ENCODE measurements at places on chromosomes 7 and 10. TPM values are rescaled to one million over a fixed set of nuclear protein-coding genes. Genes with fewer than 3 reads are reported as not detected.

DNA sequence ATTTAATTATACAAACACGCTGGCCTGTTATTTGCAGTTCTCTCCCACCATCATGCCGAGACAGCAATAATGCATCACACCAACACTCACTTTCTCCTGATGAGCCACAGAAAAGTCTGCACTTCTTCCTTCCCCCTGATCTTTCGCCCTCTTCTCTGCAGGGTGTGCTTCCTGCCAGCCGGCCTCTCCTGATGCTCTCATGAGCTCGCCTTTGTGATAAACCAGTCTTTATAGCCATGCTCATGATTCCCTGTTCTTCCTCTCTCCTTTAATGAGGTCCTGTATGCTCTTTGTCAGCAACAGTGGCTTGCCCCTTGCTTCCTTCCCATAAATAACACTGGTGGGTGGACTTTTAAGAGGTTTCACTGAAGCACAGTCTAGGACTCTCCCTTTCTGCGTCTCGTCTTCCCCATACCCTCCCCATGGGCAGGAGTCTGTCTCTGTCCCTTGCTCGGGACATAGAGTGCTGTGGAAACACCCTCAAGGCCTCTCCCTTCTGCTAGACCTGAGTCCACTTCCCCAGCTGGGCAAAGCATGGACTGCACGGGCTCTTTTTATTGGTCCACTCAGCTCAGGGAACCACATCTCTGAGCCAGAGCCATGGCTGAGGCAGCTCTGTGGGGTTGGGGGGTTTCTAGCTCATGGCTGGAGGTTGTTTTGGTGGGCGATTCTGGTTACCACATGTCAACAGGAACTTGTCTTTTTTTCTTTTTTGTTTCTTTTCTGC lies 133.9 kb downstream of the C10orf105 start:
- DNase-seq, result no peak

Gene ZNF138
- total RNA-seq, result 38.1 TPM

- no peak for DNase-seq
Measured at GRCh38 chr7:34091321-34091917, 186.1 kb downstream of the BMPER start.

Gene CHST15
- total RNA-seq, result 17.8 TPM

DNA sequence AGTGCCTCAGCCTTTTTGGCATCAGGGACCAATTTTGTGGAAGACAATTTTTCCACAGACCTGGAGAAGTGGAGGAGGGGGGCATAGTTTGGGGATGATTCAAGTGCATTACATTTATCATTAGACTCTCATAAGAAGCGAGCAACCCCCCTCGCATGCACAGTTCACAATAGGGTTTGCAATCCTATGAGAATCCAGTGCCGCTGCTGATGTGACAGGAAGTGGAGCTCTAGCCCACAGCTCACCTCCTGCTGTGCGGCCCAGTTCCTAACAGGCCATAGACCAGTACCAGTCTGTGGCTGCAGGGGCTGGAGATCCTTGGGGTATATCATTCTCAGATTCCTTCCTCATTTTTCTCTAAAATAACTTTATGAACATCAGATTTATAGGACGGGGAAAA lies 50.8 kb downstream of the ATAD1 start:
- no peak for DNase-seq

- no peak for DNase-seq
Measured at GRCh38 chr10:70057306-70057705, 4.7 kb downstream of the MACROH2A2 start.

- DNase-seq, result peak; percentile 51
Measured at GRCh38 chr10:66925896-66926715, at the start of gene LRRTM3. Gene LRRTM3, plus strand, starts transcription at chr10:66926036.

GRCh38 chr10:132506711-132507408 lies 30.7 kb upstream of the INPP5A start:
- DNase-seq, result peak; percentile 56

Gene ANXA7
- 54.0 TPM for total RNA-seq

GRCh38 chr10:124119946-124120345 lies 26.5 kb upstream of the CHST15 start:
- no peak for DNase-seq
